ENCODE measurements at places on chromosomes 1 and 21.

DNA sequence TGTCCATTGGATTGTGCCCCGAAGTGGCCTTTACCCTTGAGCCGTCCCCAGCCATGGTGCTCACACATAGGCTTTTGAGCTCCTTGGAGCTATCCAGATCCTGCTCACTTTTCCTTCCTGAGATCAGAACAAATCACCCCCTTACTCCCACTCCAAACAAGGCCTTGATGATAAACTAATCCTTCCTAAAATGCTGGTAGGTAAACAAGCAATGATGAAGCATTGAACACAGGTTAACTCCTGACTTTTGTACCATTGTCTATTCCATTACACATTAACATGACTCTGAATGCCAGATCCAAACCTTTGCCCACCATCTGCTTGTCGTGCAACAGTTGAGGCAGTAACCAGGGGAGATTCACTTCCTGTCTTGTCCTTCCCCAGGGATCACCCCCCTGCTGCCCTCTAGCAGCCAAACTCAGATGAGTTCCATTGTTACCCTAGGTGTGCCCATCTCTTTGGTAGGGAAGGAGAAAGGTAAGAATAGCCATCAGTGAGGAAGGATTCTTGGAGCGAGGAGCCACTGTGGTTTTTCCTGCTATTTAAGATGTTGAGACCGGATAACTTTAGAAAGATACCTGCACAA lies 79.5 kb upstream of the DNAJC6 start:
- DNase-seq = no peak

DNA sequence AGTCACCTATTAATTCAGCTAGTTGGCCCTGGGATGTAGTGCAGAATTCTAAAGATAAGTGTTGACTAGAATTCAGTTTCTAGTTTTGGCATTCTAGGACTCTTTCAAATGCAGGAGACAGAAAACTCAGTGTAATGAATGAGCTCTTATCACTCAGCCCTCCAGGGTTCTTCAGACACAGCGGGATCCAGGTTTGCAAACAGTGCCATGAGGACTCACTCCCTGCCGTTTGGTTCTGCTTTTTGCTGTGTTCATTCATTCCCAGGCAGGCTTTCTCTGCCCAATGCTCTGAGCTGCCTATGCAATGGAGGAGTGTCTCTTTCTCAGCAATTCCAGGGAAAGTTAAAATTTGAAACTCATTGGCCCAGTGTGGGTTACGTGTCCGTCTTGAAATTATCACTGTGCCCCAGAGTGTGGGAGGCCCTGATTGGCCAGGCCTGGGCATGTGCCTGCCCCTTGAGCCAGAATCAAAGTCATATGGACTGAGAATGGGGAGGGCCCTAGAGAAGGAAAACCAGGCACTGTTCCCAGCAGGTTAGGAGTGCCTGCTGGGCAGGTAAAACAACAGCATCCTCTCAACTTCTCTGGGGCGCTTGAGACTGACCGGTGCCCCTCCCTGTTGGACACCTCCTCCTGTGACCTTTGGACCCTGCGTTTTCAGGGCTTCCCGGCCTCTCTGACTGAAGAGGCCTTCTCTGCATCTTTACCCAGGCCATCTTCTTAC lies 43.4 kb downstream of the TMEM51 start:
- DNase-seq = no peak

DNA sequence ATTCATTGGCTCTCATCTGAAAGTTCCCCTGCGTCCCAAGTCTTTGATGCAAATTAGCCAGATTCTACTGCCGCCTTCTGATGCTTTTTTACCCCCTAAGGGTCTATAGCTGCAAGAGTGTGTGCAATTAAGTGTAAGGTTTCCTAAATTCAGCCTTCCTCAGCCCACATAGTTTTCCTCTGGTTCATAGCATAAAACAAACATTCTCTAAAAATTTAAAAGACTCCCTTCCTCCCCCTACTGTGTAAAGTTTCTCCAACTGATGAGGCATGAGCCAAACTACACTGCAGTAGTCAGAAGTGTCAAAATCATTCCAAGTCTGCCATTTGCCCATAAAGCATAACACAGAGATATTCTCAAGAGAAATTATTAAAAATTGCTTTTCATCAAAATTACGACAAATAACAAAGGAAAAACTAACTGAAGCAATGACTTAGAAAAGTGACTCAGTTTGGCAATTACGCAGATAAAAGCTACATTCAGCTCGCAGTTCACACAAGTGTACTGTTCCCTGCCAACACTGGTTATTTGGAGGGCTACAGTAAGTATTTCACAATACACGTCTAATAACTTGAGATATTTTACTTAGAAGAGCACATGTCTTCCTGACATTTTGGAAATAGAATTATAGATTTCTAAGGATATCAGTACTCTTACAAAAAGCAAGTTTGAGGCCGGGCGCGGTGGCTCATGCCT lies 15.4 kb downstream of the KCNH1 start:
- DNase-seq = no peak

- no peak for DNase-seq
Observed at GRCh38 chr21:34771512-34772028, 102.8 kb downstream of the CLIC6 start.

GRCh38 chr1:84434801-84435549 lies 36.7 kb downstream of the DNASE2B start:
- DNase-seq = no peak

GRCh38 chr1:183808296-183809027 lies 3.5 kb downstream of the RGL1 start:
- DNase-seq = no peak

DNA sequence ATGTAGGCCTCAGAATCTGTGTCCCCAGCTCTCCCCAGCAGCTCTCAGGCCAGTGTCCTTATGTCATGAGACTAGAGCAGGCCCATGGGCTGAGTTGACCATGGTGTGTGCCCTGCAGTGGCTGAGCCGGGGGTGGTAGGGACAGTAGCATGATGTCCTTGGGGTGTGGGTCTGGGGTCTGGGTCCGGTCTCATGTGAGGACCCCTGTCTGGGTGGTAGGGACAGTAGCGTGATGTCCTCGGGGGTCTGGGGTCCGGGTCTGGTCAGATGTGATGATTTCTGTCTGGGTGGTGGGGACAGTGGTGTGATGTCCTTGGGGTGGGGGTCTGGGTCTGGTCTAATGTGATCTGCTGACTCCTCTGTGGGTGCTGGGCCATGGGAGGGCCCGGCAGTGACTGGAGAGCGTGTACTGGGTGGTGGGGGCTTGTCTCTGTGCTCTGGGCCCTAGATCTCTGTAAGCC lies 64.5 kb downstream of the OBSCN start:
- no peak for DNase-seq

DNA sequence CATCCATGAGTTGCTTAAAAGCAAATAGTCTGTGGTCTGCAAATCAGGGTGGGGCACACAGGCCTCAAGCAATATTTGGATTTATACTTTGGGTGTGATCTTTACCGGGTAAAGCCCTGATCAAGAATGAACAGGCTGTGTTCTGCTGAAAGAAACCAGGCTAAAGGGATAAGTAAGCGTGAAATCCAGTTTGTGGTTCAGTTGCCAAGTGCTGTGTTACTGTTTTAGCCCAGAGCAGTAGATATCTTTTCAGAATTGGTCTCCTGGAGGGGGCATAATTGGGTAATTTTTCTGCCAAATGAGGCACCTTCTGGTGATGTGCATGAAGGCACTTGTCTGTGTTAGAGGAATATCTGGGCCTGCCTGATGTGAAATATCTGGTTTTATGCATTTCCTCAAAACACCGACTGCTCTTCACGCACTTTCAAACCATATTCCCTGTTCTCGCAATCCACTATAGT lies 21.4 kb downstream of the AIM2 start:
- DNase-seq = no peak

DNA sequence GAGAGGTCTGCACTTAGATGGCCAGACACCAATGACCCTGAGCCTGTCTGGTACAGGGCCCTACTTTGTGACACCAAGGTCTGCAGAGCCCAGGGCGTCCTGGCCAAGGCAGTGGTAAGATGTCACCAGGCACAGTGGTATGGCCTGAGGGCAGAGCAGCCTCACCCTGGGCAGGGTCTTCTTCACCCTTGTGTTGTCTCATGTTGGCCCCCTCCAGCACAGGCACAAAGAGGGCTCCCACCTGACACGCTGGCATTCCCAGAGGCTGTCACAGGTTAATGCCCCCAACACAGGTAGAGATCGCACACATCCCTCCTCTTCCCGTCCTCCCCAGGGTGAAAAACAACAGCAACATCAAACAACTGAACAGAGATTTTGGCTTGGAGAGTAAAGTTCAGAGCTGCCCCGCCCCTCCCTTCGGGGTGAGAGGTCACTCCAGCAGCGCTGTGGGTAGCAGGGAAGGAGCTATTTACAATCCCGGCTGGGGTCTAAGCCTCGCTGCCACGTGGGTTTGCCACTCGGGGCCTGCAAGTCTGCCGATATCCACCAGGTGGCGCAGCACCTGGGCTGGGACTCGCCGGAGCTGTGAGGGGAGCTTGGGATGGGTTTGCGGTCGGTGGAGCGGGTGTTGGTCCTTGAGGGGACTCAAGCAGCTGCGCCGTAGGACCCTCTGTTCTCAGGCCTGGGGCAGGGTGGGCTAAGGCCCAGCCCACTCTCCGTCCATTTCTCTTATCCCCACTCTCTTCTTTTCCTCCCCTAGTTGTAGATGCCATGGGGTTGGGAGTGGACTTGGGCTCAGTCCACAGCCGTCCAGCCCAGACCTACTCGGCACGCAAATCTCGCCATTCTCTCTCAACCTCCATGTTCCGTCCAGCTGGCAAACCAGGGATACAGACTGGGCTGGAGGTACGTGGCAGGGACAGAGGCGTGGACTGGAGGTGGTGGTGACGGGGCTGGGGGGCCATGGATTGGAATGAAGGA lies 12.7 kb downstream of the EFNA3 start:
- DNase-seq = peak; percentile 78

DNA sequence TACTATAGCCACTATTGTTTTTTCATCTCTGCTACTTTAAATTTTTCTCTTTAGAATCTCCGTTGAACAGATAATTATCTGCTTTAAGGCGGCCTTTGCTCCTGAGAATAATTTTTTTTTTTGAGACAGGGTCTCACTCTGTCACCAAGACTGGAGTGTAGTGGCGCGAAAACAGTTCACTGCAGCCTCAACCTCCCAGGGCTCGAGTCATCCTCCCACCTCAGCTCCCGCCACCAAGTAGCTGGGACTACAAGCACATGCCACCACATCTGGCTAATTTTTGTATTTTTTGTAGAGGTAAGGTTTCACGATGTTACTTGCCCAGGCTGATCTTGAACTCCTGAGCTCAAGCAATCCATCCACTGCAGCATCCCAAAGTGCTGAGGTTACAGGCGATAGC lies 28.6 kb downstream of the TRIT1 start:
- DNase-seq = no peak

- no peak for DNase-seq
Observed at GRCh38 chr1:184629266-184629665, 125.4 kb downstream of the EDEM3 start.

GRCh38 chr1:30698401-30698981 lies 24.9 kb downstream of the MATN1 start:
- no peak for DNase-seq

- DNase-seq = peak; percentile 33
Observed at GRCh38 chr1:54671985-54672608, 30.5 kb downstream of the MROH7 start.

- no peak for DNase-seq
Observed at GRCh38 chr1:107181253-107181969, 40.6 kb downstream of the NTNG1 start.

- DNase-seq = no peak
Observed at GRCh38 chr1:204319462-204319861, 40.3 kb downstream of the PLEKHA6 start.

- no peak for DNase-seq
Observed at GRCh38 chr1:204046346-204046745, 26.6 kb upstream of the SOX13 start.

GRCh38 chr1:41773144-41773591 lies 145.6 kb downstream of the HIVEP3 start:
- DNase-seq = no peak

GRCh38 chr1:177360791-177361190 lies 190.0 kb downstream of the BRINP2 start:
- no peak for DNase-seq

GRCh38 chr1:106608841-106609240 lies 447.6 kb upstream of the PRMT6 start:
- no peak for DNase-seq

- DNase-seq = no peak
Observed at GRCh38 chr1:184370850-184371249, 16.0 kb upstream of the C1orf21 start.

DNA sequence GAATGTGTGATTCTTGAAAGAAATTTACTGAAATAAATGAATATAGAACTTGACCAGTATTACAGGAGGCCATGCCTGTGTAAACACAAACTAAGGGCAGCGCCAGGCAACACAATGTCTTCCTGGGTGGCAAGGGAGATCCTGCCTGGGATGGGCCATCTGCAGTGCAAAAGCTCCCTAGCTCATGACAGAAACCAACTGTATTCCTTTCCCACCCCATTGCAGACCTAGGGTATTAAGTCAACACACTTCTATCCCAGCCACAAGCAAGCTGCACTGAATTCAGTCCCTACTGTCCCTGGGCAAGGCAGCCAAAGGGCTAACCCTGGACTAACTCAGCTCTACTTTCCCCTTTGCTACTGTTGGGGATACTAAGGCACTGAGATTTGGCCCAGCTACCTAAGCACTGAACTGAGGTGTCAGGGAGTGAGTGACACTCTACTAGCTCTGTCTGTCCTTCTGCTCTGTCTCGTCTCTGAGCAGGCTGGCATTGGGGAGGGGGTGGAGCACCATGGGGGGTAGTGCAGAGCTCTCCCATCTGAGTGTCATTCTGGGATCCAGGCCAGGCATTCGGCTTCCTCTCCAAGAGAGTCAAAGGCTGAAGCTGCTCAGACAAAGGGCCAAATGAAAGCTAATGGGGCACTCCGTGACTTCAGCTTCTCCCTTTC lies 2.5 kb downstream of the INKA2 start:
- DNase-seq = no peak

GRCh38 chr21:36010801-36011200 lies 49.5 kb downstream of the SETD4 start:
- no peak for DNase-seq

DNA sequence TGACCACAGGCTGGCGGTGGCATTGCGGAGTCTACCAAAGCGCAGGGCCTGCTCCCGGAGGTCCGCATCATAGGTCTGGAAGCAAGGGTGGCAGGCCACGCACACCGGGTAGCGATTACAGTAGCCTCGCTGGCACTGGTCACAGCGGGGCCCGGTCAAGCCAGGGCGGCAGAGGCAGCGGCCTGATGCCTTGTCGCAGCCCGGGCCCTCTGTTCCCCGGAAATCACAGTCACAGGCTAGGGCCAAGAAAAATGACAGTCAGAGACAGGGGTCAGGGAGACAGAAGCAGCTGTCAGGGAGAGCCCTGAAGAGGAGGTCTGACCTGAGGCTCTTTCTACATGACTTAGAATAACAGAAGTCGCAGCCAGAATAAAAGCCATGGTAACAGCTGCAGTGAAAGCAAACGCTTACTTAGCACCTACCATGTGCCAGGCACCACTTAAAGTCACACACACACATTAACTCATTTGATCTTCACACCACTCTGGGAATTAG lies 26.4 kb downstream of the LAMB3 start:
- DNase-seq = no peak
